ENCODE measurements at places on chromosomes 11 and 22.

GRCh38 chr11:31022080-31022479 is 347.5 kb downstream of the DCDC1 start:
- DNase-seq: no peak

DNA sequence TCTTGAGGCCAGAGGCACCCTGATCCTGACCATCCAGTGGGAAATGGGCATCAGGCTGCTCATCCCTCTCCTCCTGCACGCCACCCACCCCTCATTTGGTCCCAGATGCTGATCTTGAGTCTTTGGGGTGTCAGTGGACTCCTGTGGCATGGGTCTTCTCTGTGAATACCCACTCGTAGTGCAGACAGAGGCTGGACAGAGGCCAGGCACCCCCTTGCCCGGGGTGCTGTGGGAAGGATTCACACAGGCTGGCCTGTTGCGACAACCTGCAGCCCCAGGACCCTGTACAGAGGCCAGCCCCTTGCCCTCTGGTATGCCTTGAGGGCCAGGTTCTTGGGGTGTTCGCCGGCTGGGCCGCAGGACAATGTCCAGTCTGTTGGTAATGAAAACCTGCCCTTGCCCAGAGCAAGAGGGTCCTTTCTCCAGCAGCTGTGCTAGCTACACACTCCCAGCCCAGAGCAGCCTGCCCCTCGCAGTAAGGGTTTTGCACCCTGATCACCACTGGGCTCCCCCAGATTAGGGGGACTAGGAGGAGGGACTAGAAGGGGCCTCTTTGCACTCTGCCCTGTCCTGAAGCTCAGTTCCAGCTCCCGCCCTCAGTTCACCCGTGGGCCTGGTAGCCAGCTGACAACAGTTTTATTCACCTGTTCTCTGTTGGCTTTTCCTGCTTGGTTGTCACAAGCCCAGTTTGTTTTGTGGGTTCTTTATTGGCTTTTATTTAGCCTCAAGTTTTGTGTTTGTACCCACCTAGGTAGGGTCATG is 76.0 kb downstream of the BCR start:
- no peak for DNase-seq

DNA sequence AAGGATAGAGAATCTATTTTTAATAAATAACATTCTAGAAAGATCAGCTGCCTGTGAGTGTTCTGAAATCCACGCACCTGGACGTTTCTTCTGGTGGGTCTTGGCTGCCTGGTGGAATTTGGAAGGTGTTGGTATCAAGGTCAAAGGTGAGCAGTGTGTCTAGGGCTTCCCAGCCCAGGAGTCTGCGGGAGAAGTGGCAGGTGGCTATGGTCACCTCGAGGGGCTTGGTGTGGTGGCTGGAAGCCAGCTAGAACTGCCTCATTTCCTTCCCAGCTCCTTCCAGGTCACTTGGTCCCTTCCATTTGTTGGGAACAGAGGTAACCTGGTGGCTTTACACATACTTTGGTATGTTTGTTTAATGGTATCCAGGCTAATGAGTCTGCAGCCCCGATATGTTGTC is 41.4 kb downstream of the NAT10 start:
- no peak for DNase-seq

GRCh38 chr11:112176077-112176476 is 765 bp downstream of the BCO2 start:
- no peak for DNase-seq

DNA sequence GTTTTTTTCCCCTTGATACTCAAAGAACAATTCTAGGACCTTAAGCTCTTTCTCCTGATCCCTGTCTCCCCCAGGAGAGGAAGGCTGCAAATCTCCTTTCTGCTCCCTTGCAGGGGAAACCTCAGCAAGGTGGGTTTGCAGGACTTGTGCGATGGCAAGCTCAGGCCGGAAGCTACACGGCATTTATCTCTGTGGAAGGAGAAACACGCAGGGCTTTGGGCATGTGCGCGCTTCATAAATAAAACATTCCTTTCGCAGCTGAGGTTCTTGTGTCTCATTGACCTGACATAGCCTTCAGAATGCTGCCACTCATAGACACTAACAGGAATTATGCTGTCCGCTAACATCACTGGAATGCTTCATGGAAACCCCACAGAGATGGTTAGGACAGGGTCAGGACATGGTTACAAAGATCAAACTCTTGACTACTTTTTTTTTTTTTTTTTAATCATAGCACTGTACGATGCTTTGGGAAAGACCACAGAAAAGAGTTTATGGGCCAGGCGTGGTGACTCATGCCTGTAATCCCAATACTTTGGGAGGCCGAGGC is 42.6 kb downstream of the SLN start:
- no peak for DNase-seq

- DNase-seq: no peak
These were observed 925.4 kb downstream of the BRD1 start for GRCh38 chr22:48902001-48902869.

DNA sequence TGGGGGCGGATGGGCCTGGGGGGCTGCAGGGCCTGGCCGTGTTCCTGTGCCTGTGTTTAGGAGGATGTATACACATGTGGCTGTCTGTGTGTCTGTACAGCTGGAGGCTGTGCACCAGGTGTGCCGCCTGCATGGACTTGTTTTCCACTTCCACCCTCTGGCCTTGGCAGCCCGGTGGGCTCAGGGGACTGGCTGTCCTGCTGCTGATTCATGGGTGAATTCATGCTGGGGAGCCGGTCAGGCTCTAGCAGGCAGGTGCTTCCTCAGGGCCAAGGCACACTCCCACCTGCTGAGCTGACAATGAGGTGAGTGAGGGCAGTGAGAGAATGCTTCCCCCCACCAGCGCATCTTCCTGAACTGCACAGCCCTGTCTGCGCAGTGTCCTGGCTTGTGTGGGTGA is 88.4 kb downstream of the CCDC81 start:
- peak; percentile 85 for DNase-seq

DNA sequence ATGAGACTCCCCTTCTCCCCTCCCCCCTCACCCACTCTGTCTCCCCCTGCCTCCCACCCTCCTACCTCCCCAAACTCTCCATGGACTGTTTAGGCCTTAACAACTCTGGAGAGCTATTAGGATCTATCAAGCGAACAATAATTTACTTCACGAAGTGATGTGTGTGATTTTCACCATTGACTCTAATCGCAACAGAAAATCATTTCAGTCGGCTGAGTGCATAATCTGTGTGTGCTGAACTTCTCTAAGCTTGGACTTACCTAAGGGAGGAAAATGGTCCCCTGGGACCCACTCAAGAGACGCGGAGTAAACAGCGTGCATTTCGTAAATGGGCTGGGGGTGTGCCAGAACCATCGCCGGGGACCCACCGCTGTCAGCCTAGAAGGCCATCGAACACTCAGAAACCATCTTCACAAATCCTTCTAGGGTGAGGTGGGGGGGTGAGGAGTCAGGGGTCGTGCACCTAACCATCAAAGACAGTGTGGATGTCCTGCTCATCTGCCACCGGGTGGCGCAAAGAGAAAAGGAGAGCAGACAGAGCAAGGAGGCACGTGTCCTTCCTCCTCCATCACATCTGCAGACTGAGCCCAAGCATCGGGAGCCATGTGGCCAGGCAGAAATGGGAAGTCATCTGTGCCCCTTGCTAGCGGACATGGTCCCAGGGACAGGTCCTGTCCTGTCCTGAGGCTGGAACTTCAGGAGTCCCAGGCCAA is 62.1 kb upstream of the NUP50 start:
- peak; percentile 74 for DNase-seq

- DNase-seq: no peak
These were observed 8.7 kb downstream of the SNRPD3 start for GRCh38 chr22:24564376-24565058.

DNA sequence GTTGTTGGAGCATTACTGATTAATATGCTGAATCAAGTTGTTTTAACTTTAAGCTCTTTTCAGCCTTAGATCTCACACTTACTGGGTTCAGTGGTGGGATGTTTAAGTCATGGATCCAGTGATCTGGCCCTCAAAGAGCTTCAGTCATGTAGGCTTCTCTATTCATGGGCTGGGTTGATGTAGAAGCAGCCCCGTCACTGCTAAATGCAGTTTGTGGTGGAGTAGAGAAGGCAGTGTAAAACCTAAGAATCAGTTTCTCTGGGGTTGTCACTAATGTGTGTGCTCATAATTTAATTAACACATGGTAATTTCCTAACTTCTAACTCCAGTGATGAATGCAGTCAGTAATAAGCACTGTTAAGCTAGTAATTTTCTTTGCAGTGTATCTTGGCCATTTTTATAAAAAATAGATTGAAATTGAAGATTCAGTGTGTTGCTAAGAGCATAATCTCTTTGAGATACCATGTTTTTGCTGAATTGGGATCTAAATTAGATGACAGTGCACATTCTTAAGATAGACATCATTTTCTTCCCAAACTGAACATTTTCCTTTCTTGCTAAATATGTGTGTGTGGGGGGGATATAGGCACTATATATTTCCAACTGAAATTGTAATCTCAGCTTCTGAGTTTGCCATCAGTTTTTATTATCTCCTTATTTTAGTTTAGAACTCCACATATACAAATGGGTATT is 9.0 kb downstream of the SPCS2 start:
- DNase-seq: no peak

DNA sequence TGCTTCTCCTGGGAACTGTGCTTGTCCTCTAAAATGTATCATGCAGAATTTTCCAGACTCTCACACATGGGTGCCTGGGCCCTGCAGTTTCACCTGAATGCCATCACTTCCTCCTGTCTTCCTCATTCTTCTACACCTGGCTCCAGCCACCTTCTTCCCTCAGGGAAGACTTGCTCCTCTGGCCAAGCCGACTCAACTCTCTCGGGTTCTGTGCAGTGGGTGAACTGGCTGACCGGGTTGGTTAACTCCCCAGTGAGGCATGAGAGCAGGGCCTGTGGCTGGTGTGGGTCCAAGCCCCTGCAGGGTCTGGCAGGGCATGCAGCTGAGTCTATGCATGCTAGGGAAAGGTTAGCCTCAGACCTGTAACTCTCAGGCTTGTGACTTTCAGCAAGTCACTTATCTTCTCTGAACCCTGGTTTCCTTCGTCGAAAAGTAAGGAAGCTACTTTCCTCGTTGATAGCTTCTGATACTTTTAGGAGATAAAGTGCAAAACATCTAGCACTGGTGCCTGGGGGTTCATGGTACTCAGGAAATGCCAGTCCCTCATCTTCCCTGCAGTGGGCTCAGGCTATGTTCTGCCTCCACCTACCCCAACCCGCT is 11.9 kb downstream of the CD82 start:
- peak; percentile 90 for DNase-seq

Data from epithelial cell of esophagus (primary cell).